ENCODE measurements at places on chromosomes 13 and 19. TPM values are rescaled to one million over a fixed set of nuclear protein-coding genes. Genes with fewer than 3 reads are reported as not detected.
A peak's percentile ranks its signal among the peaks of the same experiment; 100 is the strongest.

DNA sequence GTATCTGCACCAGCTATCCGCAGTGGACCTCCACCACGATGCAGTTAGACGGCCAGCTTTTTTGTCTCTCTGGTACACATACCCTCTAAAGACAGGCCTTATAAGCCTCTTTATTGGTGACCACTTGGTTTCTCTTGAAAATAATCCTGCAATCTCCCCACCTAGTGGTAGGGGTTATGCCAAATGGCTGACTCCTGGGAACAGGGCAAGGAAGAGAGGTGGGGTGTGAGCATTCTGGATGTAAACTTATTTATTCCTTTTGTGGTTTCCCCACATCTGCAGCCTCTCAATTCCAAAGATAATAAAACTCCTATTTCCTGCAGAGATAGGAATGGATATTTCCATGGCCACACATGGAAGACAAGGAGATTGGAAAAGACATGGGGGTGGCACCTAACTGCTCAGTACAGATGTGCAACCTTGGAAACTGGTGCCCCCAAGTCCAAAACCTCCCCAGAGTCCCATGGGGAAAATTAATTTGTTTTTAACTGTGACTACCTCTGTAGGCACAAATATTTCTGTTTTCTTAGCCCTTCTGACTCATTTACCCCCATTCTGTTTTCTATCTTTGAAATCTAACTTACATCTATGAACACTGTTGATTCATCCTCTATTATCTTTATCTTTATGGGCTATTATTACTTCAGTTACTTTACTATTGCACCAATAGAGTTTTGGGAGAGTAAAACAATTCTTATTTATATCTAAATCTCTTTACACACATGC, 112.7 kb upstream of the TSHZ3 start:
- no peaks in the 10 kb centered on the region for H3K4me1 ChIP-seq
- no peaks in the 10 kb centered on the region for H3K27me3 ChIP-seq
- no peak for DNase-seq
- H3K4me3 ChIP-seq = no peak overlapping the region
- no peak overlapping the region for H3K27ac ChIP-seq
- H3K36me3 ChIP-seq = no peaks in the 10 kb centered on the region

- H3K4me3 ChIP-seq = no peak overlapping the region
- H3K27me3 ChIP-seq = no peaks in the 10 kb centered on the region
- H3K36me3 ChIP-seq = peaks cover 82% of the 10 kb centered on the region
- no peak for DNase-seq
- no peak overlapping the region for H3K27ac ChIP-seq
Measured at GRCh38 chr19:57759096-57759495, 10.4 kb upstream of the ZNF586 start.

DNA sequence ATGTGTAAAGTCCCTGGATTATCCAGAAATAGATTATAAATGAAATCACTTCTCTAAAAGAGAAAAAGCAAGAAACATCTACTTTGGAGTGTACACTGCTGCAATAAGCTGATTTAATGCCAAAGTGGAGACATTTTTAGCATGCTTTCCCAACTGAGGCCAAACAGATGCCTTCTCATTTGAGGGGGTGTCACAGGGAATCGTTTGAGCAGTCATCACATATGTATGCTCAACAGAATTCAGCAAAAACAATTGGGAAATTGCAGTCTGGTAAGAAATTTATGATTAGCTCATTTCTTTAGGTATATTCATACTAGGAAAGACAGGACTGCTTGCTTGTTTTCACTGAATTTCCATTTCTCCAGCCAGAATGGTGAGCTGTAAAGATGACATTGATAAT, 27.3 kb upstream of the TPP2 start:
- H3K27me3 ChIP-seq = peaks cover 11% of the 10 kb centered on the region
- H3K4me3 ChIP-seq = no peak overlapping the region
- H3K36me3 ChIP-seq = no peaks in the 10 kb centered on the region
- no peak for DNase-seq
- no peaks in the 10 kb centered on the region for H3K4me1 ChIP-seq

DNA sequence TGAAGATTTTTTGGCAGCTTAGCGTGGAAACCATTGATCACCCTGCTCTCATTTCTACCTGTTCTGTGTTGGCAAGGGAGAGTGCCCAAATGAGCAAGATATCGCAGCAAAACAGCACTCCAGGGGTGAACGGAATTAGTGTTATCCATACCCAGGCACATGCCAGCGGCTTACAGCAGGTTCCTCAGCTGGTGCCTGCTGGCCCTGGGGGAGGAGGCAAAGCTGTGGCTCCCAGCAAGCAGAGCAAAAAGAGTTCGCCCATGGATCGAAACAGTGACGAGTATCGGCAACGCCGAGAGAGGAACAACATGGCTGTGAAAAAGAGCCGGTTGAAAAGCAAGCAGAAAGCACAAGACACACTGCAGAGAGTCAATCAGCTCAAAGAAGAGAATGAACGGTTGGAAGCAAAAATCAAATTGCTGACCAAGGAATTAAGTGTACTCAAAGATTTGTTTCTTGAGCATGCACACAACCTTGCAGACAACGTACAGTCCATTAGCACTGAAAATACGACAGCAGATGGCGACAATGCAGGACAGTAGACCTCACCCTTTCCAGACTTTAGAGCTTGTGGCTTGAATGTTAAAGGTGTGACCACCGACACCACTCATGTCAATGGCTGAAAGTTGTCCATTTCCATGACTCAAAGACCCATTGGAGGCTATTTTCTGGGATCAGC, 5.8 kb downstream of the CEBPG start:
- no peak for DNase-seq
- no peak overlapping the region for H3K4me3 ChIP-seq
- H3K27ac ChIP-seq = no peak overlapping the region

GRCh38 chr19:57239982-57240310, 486 bp upstream of the ZNF805 start:
- no peaks in the 10 kb centered on the region for H3K27me3 ChIP-seq
- peaks cover 34% of the 10 kb centered on the region for H3K4me1 ChIP-seq
- peak overlapping the region; percentile 94 for H3K27ac ChIP-seq
- peaks cover 8% of the 10 kb centered on the region for H3K36me3 ChIP-seq
- peak overlapping the region; percentile 92 for H3K4me3 ChIP-seq

IL11 gene
- not detected for total RNA-seq

KLHL1 gene
- not detected for total RNA-seq
